ENCODE measurements at places on chromosomes 3 and 15. TPM values are rescaled to one million over a fixed set of nuclear protein-coding genes. Genes with fewer than 3 reads are reported as not detected.

SUCNR1 gene
- not detected for total RNA-seq

NRROS gene
- total RNA-seq: 87.2 TPM

SLC22A14 gene
- not detected for total RNA-seq

GNB4 gene
- total RNA-seq: 11.9 TPM

CPNE9 gene
- 0.36 TPM for total RNA-seq

CACNA1D gene
- total RNA-seq: 4.5 TPM

ANKRD63 gene
- total RNA-seq: not detected

RAB5A gene
- total RNA-seq: 41.8 TPM

DNAH12 gene
- total RNA-seq: 0.14 TPM
